Stimulated activated CD8-positive, alpha-beta memory T cell treated with anti-CD3 and anti-CD28 coated beads, Interleukin-2, amount 100 ng/mL, for 1 hour (primary cell): ENCODE measurements at places on chromosomes 4 and X.

- peak; percentile 6 for DNase-seq
Measured at GRCh38 chr4:154626793-154627484, 14.5 kb upstream of the FGG start.

- DNase-seq = no peak
Measured at GRCh38 chr4:41487868-41488440, 50.0 kb upstream of the LIMCH1 start.

DNA sequence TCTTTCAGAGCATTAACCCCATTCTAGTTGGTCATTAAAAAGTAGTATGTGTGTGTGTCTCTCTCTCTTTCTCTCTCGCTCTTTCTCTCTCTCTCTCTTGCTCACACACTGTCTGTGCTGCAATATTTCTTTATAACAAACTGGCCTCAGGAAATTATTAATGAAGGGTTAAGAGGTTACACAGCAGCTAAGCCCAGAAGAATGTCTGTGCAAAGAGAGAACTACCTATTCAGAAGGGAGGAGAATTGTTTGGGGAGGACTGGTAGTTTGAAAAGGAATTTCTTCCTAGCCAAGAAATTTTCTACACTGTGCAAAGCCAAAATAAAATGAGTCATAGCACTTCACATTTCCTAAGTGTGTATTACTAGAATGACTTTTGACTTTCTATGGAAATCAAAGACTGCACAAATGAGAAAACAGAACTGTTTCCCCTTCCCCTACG lies 22.2 kb downstream of the PDGFC start:
- no peak for DNase-seq

DNA sequence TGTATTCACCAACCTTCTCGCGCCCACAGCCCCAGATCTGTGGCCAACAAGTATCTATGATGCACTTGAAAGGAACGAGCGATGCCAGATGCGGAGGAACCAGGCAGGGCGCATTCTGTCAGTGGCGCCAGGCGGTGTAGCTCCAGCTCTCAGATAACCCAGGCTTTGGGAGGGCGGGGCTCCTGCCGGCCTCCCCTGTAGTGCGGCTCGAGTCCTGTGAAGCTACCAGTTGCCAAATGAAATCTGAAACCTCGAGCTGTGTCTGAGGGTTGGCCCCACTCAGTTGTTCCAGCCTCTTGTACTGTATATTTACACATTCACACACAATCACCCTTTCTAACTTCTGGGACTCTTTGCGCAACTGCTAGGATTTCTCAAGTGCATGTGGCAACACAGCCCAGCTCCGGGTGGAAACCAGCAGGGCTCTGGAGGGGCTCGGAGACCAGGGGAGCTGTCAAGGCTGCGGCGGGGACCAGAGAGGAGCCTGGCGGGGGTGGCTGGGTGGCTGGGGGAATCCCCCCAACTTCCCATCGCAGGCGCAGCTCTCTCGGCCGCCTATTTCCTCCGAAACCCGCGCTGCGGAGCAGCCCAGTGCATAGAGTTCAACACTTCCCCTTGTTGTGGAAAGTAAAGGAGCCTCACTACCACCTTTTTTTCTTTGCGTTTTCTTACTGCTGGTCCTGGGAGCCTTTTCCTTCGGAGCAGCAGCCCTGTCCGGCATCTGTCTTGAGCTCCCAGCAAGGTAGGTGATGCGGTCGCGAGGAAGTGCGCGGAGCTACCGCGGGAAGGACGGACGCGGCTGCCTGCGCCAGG lies at the start of gene ARHGAP24:
ARHGAP24 (plus strand) TSS at position 333 of the 813 bp plus-strand sequence.
- DNase-seq = no peak

DNA sequence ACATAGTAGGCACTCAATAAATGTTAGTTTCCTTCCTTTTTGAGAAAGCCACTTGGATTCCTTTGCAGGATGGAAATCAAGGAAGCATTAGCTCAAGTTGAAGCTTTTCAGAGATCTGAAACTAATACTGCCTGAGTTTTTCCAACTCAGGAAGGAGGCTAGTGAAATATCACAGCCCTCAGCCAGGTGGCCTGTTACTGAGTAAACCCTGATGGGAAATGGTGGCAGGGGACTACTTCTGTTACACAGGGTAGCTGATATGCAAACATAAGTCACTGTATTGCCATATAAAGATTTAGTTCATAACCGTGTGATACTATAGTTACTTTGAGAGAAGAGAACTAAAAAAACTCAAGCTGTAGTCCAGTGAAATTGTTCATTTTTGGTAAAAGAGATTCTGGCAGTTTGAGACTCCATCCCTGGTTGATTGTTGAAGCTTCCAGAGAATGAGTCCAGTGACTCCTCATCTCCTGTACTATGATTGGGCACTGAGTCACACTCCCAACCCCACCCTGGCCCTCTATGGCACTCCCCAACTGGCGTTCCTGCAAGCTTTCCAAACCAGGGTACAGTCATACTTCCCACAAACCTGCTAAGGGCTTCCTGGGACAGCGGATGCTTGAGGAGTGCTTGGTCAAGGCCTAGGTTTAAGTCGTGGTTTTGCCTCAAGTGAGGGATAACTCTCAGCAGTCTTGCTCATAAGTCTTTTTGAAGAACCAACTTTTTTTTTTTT lies 81.8 kb downstream of the MID1IP1 start:
- DNase-seq = no peak

- DNase-seq = no peak
Measured at GRCh38 chrX:10636851-10637250, 16.5 kb upstream of the MID1 start.

- no peak for DNase-seq
Measured at GRCh38 chrX:45850197-45850774, 649.6 kb upstream of the DIPK2B start.

GRCh38 chr4:110613745-110614144 lies 9.1 kb downstream of the PITX2 start:
- no peak for DNase-seq

DNA sequence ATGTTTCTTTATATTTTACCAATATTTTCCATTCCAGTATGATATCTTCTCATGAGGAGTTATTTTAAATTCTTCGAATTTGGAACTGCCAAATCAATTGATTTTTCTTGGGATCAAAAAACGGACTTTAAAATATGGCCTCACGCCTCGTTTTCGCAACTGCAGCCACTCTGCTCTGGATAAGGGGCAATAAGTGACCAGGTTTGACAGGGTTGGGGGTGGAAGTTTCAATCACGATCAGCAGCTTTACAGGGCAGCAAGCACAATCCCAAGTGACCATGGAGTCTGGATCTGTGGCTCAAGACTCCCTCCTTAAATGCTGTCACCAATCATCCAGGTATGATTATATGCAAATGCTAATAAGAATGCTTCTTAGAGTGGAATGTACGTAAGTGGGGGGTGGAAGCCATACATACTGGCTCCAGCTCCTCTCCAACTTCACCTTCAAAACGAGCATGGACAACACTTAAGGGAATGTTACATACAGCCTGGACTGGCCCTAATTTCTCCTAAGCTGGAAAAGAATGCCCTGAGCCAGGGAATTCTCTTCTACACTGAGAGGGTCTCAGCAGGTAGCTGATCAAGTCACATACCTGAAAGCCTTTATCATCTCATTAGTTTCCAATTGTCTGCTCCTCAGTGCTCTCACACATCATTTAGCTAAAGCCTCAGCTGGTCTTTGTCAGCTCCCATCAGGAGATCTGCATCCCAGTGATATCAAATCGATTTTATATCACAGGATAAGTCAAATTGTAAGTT lies 176.9 kb upstream of the DCAF8L1 start:
- no peak for DNase-seq

- DNase-seq = no peak
Measured at GRCh38 chr4:163781726-163782125, 287.2 kb downstream of the TMA16 start.

- no peak for DNase-seq
Measured at GRCh38 chr4:64807821-64808220, 398.6 kb upstream of the TECRL start.

- DNase-seq = no peak
Measured at GRCh38 chr4:110610620-110610939, 12.3 kb downstream of the PITX2 start.

GRCh38 chr4:3223956-3224748 lies 24.8 kb upstream of the MSANTD1 start:
- DNase-seq = no peak

- DNase-seq = no peak
Measured at GRCh38 chrX:21865436-21865835, 9.6 kb downstream of the YY2 start.

GRCh38 chr4:149790172-149790907 lies 25.3 kb downstream of the IQCM start:
- no peak for DNase-seq

GRCh38 chr4:168551945-168552695 lies 55.3 kb downstream of the PALLD start:
- no peak for DNase-seq

DNA sequence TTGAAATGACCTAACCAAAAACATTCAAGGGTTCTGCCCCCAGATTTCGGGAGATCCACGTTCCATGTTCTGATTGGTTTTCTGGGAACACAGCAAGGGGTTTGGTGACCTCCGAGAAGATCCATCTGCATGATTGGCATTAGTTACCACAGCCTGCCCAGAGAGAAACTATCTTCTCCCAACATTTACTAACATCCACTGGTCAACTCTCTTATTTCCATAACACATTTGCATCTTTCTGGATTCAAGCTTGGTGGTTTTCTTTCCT lies 15.6 kb downstream of the SHOX start:
- DNase-seq = no peak

DNA sequence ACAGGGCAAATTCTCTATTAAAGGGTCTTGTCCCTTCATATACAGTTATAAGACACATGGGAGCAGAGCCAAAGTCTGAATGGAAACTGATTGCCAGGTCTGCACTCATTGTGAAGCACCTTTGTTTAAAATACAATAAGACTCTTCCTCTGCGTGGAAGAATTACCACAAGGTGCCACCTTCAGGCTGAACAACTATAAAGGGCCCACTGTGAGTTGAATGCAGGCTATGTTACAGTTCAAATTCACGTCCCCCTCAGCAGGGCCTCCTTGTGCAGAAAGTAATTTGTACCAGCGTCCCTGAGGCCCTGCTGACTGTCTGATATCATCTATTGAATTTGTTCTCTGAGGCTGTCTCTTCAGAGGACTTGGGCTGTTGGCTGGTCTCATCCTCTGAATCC lies 225.8 kb upstream of the TEX13C start:
- DNase-seq = no peak

GRCh38 chr4:127993151-127993550 lies 27.9 kb downstream of the ABHD18 start:
- DNase-seq = no peak

DNA sequence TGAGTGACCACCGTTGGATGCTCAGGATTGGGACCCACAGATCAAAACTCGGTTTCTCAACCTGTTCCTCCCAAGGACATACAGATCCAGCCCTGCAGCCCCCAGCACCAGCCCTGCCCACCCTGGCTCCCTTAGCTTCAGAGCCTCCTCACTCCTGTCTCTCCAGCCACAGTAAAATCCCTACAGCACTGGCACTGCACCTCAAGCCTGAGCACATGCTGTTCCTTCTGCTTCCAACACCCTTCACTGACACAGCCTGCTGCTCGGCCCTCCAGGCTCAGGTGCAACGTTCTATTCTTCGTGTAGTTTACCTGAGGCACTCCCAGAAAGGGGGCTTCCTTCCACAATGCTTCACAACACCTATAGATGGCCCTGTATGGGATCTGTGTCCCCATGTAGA lies 163.6 kb downstream of the EVC2 start:
- DNase-seq = no peak

DNA sequence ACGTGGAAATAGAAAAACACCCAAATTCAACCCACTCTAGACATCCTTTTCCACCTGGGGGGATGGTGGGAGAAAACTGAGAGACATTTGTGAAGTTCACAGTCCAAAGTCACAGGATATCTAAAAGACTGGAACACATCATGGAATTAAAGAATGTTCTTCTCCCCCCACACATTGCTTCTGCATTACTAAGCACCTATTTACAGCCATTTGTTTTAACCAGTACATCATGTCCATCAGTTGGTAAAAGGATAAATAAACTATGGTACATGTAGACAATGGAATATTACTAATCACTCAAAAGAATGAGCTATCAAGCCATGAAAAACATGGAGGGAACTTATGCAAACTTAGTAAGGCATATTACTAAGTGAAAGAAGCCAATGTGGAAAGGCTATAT lies 185.5 kb upstream of the ANXA10 start:
- DNase-seq = no peak

DNA sequence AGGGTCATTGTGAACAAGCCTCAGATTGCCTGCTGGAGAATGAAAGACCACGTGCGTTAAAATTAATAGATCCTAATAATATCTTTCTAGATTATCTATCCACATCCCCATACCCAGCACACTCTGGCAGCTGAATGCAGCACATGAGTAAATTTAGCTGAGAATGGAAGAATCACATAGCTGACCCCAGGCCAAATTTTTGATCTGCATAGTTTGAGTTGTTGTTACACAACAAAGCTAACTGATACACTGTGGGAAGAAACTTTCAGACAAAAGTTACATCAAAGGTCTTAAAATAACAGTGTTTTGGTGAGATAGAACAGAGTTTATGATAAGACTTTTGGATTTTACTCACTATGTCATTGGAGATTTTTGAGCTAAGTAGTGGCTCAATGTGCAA lies 72.4 kb upstream of the ANXA10 start:
- DNase-seq = no peak

GRCh38 chr4:150302553-150302952 lies 224.3 kb downstream of the DCLK2 start:
- no peak for DNase-seq
